ENCODE measurements at places on chromosomes 13 and 19.

DNA sequence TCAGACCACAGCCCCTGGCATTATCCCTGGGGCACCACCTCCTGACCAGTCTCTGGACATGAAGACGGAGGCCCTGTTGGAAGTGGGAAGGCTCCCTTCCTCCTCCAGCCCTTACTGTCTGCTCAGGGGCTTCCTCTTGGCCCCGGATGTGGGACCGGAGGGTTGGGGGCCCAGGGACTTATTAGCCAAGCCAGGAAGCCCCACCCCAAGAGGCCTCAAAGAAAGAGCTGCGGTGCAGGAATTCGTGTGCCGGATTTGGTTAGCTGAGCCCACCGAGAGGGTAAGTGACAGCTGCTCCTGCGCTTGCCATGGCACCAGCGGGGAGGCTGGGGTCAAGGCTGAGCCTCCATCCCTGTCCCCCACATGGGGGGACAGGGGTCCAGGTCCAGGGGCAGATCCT lies at the start of gene RETN:
Gene RETN (plus strand): TSS at position 208 of the 400 bp plus-strand sequence. CDS start 278 bp downstream, outside the sequence.
- no peak for DNase-seq

DNA sequence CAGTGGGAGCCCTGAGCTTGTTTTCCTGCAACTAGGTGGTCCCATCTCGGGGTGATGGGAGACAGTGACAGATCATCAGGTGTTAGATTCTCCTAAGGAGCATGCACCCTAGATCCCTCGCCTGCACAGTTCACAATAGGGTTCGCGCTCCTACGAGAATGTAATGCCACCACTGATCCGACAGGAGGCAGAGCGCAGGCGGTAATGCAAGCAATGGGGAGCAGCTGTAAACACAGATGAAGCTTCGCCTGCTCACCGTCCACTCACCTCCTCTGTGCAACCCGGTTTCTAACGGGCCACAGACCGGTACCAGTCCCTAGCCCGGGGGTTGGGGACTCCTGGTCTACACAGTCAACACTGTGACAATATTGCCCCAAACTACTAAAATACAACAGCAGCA lies 38.8 kb downstream of the CARD8 start:
- no peak for DNase-seq

- DNase-seq: no peak
These were observed 4.2 kb downstream of the SLC7A1 start for GRCh38 chr13:29591310-29591709.

- DNase-seq: no peak
These were observed 72.4 kb upstream of the RGCC start for GRCh38 chr13:41384749-41385503.

- DNase-seq: no peak
These were observed 13.9 kb downstream of the TSKS start for GRCh38 chr19:49749055-49749716.

DNA sequence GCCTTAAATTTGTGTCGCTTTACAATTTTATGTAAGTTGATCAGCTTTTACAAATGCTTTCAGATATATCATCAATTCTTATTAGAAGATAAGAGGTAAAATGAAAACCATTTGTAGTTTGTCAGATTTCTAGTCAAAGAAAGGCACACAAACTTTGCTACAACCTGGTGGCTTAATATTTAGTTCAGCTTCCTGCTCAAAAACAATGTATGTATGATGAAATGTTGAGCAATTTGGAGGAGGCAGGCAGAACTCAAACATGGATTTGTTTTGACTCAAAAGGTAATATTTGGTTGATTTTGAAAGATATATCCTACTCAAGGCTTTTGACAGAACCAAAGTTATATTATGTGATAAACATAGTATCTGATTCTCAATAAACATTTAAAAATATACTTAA lies 24.2 kb downstream of the NEK5 start:
- DNase-seq: no peak

GRCh38 chr19:1047696-1048147 lies 7.8 kb downstream of the ABCA7 start:
- DNase-seq: peak; percentile 3

GRCh38 chr19:3285647-3286176 lies 61.3 kb downstream of the CELF5 start:
- DNase-seq: no peak

DNA sequence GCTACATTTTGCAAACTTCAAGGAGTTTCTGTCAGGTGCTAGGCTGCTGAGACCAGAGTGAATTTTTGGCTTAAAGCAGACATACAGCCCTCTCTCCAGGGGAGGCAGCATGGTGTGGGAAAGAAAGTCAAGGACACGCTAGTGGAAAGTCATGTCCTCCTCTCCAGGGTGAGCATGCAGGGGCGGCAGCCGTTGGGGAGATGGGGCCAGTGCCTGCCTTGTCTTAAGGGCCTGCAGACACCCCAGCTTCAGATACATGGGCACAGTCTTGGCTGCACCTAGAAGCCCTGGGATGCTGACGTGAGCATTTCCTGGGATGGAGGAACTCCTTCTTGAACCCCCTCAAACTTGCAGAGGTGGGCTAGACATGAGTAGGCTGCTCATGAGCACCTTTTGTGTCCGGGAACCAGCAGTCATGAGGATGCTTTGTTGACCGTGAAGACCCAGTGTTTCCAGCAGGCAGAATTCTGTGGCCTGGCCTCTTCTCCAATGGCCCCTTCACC lies 43.3 kb upstream of the PEPD start:
- no peak for DNase-seq

DNA sequence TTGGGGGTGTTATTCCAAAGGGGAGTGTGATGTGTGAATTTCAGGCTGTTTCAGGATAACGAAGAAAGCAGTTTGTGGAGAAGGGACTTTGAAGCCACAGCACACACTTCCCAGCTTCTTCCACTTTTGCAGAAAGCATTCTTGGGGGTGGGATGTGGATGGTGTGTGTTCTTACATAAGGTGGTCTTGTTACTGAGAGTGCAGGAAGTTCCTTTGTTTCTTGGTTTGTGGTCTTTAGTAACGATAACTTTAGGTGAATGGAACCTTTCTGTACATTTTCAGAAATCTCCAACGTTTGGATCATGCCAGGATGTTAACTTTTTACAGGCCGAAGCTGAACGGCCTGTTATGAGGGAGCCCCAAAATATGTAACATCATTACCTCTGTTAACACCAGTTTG lies 251.8 kb downstream of the KCNRG start:
- no peak for DNase-seq

DNA sequence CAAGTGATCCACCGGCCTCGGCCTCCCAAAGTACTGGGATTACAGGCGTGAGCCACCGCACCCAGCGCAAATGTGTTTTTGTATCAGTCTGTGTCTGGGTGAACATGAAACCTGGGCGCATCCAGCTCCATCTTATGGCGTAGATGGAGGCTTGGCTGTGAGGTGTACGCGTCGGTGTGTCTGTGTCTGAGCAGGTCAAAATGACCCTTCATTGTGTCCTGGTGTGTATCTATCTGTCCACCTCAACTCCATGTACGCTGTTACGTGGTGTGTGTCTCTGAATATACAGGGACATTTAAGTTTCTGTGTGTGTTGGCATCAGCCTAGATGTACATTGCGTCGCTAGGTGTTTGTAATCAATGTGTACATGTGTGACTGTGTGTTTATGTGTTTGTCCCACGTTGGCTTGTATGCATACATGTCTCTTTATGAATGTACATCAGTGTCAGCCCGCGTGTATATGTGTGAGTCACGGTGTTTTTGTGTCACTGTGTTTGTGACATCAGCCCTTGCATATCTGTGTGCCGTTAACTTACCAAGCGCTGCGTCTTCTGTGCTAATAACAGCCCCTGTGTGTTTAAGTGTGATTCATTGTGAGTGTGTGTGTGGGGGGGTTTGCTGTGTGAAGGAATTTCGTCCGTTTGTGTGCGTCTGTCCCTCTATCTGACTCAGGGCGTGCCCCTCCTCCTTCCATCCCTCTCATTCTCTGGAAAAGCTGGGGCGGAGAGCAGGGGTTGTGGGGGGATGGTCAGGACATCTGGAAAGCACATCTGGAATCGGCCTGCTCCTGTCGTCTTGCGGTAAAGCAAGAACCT lies 6.4 kb downstream of the AXL start:
- peak; percentile 46 for DNase-seq

Data from CD4-positive, alpha-beta T cell treated with Interleukin-6 for 4 hours (primary cell).